Activated naive CD4-positive, alpha-beta T cell (primary cell): ENCODE measurements at places on chromosomes 2 and 18.

GRCh38 chr2:198283146-198283545 lies 478.8 kb downstream of the PLCL1 start:
- DNase-seq = no peak

DNA sequence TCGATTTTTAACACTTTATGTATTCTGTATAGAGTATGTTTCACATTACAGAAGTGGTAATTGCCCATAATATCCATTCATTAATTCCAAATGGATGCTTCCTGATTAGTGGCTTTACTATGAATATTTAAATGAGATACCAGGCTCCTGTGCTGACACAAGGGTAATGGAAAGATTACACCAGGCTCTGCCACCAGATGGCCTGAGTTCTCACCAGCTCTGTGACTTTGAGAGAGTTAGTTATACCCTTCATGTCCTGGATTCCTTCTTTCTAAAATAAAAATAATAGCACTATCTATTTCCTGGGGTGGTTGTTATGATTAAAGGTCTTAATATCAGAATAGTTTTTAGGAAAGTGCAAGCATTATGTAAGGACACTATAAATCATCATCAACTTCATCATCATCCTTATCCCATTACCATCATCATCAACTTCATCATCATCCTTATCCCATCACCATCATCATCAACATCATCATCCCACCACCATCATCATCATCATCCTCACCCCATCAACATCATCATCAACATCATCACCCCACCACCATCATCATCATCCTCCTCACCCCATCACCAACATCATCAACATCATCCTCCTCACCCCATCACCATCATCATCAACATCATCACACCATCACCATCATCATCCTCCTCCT lies 151.8 kb downstream of the DNER start:
- no peak for DNase-seq

GRCh38 chr2:186561467-186562208 lies 28.2 kb upstream of the ITGAV start:
- DNase-seq = no peak

- no peak for DNase-seq
Measured at GRCh38 chr2:240953426-240954410, 44.7 kb upstream of the SNED1 start.
